ENCODE measurements at places on chromosomes 3 and 15.

- DNase-seq: no peak
These were observed 19.6 kb downstream of the HCLS1 start for GRCh38 chr3:121641127-121641526.

DNA sequence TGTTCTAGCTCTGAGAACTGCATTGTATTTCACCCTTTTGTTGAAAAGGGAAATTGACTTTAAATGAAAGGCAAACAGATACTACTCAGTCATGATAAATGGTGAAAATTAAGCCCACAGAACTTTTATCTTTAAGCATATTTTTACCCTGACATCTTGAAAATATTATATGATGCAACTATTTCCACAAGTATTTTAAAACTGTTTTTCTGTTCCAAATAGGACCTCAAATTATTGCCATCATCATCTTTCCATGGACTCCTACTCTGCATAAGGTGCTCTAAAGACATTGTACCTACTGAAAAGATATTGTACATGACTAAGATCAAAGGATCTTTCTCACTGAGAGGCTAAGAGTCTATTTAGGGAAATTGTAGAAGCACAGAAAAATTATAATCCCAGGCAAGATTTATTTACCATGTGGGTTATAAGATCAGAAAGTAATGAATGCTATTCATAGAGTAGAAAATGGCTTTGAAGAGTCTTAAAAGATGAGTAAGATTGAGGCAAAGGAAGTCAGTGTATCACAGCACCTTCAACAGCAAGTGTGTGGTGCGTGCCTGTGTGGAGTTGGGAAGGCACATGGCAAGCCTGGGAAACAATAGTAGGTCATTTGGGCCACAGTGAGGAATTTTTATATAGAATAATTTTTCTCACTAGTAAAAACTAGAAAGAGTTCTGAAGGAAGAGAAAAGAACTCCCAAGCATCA lies 68.8 kb downstream of the VGLL3 start:
- DNase-seq: no peak

DNA sequence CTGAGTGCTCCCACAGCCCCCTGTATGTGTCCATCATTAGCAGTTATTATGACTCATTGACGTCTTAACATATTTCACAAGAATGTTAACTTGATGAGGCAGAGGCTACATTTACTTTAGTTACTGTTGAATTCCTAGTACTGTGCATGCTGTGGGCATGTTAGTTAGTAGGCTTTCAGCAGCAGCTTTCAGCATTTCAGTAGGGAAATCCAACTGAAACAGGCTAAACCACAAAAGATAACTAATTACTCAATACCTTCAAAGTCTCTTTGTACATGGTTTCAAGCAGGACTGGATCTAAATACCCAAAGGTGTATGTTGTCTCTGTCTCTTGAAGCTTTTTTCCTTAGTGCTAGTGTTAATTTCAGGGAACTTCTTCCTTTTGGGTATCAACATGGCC lies 229.9 kb upstream of the SUCLG2 start:
- no peak for DNase-seq

DNA sequence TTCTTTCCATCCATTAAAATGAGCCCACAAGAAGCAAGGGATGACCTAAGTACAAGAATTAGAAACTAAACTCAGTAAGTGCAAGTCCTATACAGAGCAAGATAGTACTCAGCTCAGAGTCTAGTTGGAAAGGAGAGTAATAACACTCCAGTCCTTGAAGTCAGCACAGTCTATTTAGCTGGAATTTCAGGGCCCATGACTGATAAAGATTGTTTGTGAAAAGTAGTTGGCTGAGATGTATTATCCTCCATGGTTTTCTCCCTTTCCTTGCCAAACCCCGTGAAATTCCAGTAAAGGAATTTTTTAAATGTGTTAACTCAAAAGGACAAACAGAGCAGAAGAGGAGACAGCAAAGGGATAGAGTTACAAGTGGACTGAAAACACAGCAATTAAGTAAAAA lies 127.2 kb upstream of the STT3B start:
- DNase-seq: no peak

GRCh38 chr15:64089543-64090280 lies 3.9 kb downstream of the CIAO2A start:
- DNase-seq: no peak

GRCh38 chr15:65790694-65791334 lies 1.3 kb downstream of the DENND4A start:
- DNase-seq: no peak

- no peak for DNase-seq
These were observed 163.6 kb downstream of the CHSY1 start for GRCh38 chr15:101088271-101088670.

DNA sequence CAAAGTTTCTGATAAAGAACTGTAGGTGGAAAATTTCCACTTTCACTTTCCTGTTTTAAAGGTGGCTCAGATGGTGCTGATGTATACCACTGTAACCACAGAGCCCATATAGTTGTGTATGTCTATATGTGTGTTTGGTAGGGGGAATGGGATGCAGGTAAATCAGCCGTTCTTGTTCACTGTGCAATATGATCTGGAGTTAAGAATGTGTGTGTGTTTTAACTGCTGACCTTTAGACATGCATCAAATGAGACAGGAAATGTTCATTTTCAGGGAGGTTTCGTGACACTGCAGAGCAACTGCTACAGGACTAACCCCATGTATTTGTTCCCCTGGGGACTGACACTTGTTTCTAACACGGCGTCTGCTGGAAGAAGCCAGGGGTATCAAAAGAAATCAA lies 180.5 kb downstream of the TAFA4 start:
- DNase-seq: no peak

DNA sequence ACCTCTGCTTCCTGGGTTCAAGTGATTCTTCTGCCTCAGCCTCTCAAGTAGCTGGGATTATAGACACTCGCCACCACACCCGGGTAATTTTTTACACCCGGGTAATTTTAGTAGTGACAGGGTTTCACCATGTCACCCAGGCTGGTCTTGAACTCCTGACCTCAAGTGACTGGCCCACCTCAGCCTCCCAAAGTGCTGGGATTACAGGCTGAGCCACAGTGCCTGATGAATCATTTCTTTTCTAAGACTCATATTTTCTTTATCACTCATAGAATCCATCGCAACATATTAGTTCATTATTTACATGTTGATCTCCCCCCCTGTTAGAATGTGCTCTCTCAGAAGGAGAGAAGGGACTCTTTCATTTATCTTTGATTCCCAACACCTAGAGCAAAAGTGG lies 109.5 kb upstream of the PTPRG start:
- DNase-seq: no peak

GRCh38 chr3:184539801-184540435 lies 21.7 kb upstream of the EPHB3 start:
- no peak for DNase-seq

GRCh38 chr3:71525391-71525790 lies 58.1 kb downstream of the FOXP1 start:
- DNase-seq: no peak

DNA sequence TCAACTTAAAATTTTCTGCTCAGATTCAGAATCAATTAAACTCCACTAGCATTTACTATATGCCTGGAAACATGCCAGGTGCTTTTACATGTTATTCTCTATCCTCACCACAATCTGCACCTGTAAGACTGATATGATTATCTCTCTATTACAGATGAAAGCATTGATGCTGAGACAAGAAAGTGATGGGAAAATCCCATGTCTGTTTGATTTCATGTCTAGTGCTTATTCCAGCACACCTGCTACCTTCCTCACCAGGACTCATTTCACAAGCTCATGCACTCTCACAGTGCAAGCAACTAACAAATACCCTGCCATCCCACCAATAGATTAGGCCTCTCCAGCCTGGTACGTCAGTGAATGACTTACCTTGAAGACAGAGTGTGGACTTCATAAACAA lies 25.0 kb upstream of the BCL6 start:
- DNase-seq: peak; percentile 15

DNA sequence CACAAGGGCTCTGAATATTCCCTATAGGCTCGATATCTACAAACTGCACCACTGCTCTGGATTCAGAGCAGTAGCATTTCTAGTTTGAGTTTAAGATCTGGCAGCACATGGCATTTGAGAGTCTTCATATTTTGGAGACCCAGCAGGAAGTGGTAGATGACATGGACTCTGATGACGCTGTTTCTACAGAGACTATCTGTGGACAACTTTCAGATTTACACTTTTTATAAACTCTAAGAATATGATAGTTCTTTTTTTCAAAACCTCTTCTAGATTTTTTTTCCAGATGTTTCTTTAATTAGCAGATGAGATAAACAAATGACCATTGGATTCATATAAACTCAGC lies 35.8 kb downstream of the ARMC8 start:
- DNase-seq: no peak

DNA sequence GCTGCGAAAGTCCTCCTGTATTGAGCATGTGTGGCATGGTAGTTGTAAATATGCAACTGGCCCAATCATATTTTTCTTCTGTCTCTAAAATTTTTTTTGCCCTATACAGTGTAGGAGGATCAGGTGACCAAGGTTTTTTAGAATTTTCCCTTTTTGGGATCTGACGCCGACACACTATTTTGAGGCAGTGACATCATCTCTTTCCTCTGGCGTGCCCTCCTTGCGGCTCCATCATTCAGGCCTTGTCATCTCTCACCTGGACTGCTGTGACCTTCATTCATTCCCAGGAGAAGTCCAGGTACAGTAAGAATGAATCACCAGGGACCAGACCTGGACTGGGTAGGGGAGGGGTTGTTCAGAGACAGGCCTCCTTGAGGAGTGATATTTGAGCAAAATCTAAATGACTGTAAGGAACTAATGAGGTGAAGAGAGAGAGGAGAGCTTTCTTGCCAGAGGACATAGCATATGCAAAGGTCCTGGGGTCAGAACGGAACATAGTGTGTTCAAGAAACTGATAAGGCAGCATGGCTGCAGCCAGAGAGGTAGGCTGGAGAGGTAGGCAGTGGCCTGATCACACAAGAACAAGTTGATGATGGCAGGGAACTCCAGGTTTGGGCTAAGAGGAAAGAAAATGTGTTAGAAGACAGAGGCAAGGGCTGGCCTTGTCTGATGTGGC lies 38.7 kb downstream of the ARNT2 start:
- DNase-seq: no peak

- no peak for DNase-seq
These were observed 16.9 kb downstream of the SLC24A1 start for GRCh38 chr15:65638681-65639089.

All from activated CD4-positive, alpha-beta T cell treated with anti-CD3 and anti-CD28 coated beads for 24 hours (primary cell).